Stimulated activated CD4-positive, alpha-beta T cell treated with anti-CD3 and anti-CD28 coated beads, Interleukin-1b, Interleukin-23, amount 100 ng/mL, for 48 hours (primary cell): ENCODE measurements at places on chromosomes 11 and 22.

DNA sequence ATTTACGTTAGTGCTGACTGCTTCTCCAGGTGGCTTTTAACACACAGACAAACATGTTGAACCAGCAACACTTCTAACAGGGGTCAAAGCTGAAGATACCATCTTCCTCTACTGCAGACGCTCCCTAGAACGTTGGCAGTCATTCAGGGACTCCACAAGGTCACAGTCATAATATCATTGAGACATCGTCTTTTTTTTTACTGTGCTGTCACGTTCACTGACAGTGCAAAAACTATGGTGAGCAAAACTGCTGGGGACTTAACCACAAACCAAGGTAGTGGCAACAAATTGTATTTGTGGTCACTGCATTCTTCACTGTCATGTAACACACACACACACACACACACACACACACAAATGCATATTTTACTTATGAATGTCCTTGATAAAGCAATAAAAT, 244.9 kb downstream of the CASP12 start:
- no peak for DNase-seq

DNA sequence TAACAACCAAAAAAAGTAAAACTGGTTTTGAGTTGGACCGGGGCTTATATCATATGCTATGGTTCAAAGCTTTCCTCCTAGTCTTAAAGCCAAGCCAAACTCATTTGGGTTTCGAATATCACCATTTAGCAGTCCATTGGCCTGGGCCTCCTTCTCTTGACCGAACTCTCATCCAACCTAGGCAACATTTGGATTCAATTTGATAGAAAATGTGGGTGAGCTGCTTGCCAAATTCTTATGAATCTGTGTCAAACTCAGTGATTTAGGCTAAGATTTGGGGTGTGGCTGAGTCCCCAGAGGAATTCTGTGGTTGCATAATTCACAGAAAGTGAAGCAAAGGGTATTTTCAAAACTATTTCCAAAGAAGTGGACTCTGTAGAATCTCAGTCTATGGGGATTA, 83.7 kb downstream of the BLID start:
- no peak for DNase-seq

DNA sequence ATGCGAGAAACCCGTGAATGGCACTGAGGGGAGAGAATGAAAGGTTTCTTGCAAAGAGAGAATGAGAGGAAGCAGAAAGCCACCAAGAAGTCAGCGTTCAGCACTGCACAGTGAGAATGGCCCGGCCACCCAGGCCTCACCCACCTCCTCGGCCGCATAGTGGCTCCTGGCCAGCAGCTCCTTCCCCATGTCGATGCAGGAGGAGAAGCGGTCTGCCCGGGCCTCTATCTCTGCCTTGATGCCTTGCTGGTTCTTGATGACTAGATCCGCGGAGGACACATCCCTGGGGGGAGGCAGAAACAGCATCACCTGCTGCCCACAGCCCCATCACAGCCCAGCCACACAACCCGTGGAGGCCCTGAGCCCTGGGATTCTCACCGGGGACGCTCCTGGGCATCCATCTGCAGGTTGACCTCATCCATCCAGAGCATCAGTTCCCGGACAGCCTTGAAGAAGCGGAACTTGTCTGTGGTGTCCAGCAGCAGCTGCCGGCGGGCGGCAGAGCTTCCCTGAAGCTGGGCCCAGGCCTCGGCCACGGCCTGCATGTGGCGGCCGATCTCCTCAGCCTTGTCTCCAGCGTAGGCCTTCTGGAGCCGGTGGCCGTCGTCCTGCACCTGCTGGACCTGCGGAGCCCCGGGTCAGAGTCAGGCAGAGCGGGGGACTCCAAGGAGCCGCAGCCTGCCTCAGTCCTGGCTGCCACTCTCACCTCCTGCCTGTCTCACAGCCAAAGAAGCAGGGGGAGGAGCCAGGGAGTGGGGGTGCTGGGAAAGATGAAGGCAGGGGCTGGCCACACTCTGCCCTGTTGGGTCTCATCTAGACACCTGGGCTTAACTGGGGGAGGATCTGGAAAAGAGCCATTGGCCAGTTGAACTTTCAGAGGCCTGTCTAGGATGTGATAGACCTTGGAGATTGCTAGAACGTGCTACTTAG, 12.2 kb upstream of the RBM4B start:
- no peak for DNase-seq

DNA sequence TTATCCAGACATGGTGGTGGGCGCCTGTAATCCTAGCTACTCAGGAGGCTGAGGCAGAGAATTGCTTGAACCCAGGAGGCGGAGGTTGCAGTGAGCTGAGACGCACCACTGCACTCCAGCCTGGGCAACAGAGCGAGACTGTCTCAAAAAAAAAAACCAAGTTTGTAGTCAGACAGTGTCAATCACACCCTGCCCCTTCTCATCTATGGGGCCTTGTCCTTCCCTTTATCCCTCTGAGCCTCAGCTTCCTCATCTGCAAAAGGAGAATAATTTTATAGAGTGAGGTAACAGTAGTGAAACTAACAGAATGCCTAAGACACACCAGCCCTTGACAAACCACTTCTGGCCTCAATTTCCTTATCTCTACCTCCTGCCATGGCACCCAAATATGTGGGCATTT, 10.7 kb downstream of the BCL9L start:
- DNase-seq: no peak

- no peak for DNase-seq
Measured at GRCh38 chr11:1516273-1517067, 29.9 kb upstream of the MOB2 start.

GRCh38 chr22:36368359-36368983, 19.3 kb downstream of the MYH9 start:
- peak; percentile 42 for DNase-seq

GRCh38 chr11:17767914-17768313, 33.3 kb downstream of the KCNC1 start:
- no peak for DNase-seq
